Activated CD4-positive, alpha-beta memory T cell treated with anti-CD3 and anti-CD28 coated beads for 36 hours (primary cell): ENCODE measurements at places on chromosomes 3 and 15. TPM values are rescaled to one million over a fixed set of nuclear protein-coding genes. Genes with fewer than 3 reads are reported as not detected.
A peak's percentile ranks its signal among the peaks of the same experiment; 100 is the strongest.

- DNase-seq = no peak
These were observed 29.7 kb downstream of the EPHB1 start for GRCh38 chr3:134824791-134825190.

GRCh38 chr3:126102530-126102951 is 18.6 kb upstream of the SLC41A3 start:
- no peak for DNase-seq

GRCh38 chr15:58182460-58183163 is 44.4 kb downstream of the AQP9 start:
- peak; percentile 39 for DNase-seq

DNA sequence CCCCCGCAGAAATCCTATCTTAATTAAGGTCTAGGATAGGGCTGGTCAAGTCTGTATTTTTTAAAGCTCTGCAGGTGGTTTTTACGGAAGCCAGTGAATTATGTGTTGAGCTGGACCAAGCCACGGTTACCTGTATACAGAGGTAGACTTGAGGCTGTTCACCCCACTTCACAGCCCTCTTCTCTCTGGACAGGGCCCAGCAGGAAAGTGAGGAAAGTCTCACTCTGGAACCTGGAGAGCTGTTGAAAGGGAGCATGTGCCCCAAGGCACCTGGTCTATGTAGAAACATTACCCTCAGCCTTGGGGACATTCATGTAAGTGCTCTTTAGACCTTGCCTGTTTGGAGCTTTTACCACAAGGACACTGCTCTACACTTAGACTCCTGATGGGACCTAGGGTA is 6.9 kb downstream of the SEMA5B start:
- DNase-seq = no peak

DNA sequence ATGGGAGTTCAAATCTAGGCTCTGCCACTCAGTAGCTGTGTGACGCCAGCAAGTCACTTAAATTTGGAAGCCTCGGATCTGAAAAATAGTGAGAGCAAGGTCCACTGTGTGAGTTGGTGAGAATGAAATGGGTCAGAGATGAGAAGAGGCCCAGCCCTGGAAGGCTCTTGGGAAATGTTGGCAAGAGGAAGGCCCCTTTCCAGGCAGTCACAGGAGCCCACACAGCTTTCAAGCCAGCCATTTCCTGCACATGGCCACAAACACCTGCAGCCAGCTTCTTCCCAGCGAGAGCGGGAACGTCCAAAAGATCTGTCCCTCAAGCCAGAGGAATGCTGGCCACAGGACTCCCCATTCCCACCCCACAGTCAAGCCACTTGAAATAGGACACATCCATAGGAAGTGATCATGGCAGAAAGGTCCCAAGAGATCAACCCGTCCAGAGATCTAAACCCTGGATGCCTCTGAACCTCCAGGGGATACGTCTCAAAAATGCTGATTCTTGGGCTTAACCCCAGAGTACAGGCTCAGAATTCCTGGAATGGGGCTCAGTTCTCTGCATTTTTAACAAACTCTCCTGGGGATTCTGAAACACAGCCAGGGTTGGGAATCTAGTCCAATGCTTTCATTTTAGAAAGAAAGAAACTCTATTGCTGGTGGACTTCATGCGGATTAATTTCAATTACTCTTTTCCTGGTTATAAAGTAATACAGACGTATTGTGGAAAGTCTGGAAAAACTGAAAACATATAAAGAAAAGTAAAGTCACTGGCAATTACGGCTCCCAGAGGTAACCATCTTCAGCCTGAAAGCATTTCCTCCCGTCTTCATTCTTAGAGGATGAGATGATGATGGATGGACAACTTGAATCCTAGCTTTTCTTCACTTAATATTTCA is 35.9 kb downstream of the NTRK3 start:
- no peak for DNase-seq

DNA sequence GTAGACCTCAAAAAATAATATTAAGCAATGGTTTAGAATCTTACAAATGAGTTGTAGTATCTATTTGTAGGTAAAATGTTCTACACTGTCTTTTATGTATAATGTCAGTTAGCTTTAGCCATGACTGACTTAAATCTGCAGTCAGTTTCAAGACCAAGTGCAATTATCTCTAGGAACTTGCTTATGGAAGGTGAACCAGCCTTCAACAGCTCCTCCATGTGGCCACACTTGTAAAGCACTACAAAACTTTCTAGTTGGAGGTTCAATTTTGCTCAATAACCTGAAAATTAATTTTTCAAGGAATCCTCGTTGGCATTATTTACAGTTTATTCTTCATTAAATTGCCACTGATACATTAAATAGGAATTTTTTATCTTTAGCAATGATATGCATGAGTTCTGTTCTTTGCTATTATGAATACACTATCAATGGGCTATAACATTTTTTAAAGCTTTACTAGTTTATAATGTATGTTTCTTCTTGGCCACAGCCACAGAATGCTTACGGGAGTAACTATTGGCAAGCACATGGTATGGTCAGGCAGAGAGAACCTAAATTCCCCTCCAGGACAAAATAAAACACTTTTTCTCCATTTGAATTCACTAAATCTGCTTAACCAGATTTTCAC is 315.3 kb upstream of the UBE2E2 start:
- no peak for DNase-seq

- DNase-seq = no peak
These were observed 12.8 kb downstream of the GABRA5 start for GRCh38 chr15:26879706-26880105.

- DNase-seq = no peak
These were observed 15.5 kb upstream of the SCAANT1 start for GRCh38 chr3:63927422-63928280.

The LDHAL6B gene
- total RNA-seq = not detected

The CRYGS gene
- total RNA-seq = 2.7 TPM

The THSD4 gene
- total RNA-seq = not detected

The TM4SF1 gene
- 0.83 TPM for total RNA-seq

The RETNLB gene
- not detected for total RNA-seq
